Stimulated activated CD8-positive, alpha-beta memory T cell treated with anti-CD3 and anti-CD28 coated beads, Interleukin-4, amount 100 ng/mL, for 4 hours (primary cell): ENCODE measurements at places on chromosomes 6 and 20.

DNA sequence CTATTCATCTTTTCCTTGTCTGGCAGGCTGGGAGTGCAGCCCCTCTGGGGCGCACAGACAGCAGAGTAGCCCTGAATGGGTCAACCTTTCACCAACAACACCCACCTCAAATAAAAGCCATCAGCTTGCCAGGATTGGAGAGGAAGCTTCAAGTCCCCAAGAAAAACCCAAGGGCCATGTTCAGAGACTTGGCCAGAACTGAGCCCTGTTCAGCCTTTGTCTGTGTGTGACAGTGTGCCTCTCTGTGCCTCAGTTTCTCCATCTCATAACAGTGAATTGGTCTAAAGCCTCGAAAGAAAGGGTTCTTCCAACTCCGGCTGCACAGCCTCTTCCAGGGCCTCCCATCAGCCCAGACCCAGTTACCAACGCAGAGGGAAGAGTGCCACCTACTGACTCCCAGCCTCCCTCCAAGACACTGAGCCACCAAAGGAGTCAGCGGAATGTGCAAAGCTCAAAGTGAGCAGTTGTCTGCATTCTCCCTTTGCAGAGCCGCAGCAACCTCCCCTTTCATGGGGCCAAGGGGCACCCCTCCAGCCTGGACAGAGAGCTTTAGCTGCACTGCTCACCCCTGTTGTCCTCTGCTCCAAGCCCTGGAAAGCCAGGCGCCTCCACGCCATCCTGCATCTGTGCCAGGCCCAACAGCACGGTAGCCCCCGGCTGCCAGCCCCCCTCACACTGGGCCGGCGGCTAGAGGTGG lies 82.7 kb upstream of the TOP1 start:
- no peak for DNase-seq

GRCh38 chr6:148200293-148200692 lies 142.3 kb upstream of the SASH1 start:
- no peak for DNase-seq

DNA sequence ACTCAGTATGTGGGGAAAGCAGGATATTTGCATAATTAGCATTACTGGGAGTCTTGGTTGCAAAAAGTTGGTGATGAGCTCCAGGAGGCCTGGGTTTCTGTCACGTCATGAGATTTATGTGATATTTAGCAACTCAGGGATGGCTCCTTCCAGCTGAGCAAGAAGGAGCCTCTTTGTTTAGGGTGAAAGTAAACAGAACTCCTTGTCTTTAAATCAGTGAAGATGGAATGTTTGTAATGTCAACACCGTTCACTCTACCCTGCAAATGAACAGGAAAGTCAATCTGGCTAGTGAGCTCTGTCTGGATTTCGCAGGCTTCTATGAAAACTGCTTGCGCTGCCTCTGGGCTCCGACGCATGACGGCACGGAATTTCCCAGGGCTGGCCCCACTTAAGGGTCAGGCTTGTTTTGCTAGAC lies 86.9 kb downstream of the PXDC1 start:
- no peak for DNase-seq

GRCh38 chr20:52530571-52530970 lies 339.0 kb upstream of the ZFP64 start:
- no peak for DNase-seq

DNA sequence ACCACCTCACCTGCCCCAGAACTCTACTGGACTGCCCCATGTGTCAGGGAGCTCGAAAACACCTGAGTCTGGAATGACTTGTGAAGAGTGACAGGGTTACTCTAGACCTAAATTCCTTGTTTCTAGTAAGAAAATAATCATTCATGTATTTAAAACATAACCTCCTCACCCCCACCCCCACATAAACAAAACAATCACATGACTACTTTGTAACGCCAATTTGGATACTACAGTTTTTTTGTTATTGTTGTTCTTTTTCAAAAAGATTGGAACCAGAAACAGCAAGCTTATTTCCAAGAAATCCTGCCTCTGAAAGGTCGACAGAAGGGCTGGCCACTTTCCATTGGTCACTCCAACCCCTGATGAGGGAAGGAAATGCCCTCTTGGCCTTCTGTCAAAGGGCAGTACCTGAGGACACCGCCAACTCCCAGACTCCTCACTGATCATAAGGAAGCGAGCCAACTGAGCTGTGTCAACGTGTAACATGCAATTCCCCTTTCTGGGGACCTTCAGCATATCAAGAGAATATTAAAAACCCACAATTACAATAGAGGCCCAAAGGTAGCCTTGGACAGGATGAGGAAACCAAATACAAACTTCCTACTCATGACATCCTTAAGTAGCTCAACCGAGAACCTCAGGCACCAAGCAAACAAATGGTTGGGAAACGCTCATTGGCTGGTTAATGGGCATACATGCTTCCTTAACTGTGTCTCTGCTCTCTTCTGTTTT lies 2.6 kb downstream of the MCUR1 start:
- no peak for DNase-seq
